ENCODE measurements at places on chromosomes 1 and 21.

DNA sequence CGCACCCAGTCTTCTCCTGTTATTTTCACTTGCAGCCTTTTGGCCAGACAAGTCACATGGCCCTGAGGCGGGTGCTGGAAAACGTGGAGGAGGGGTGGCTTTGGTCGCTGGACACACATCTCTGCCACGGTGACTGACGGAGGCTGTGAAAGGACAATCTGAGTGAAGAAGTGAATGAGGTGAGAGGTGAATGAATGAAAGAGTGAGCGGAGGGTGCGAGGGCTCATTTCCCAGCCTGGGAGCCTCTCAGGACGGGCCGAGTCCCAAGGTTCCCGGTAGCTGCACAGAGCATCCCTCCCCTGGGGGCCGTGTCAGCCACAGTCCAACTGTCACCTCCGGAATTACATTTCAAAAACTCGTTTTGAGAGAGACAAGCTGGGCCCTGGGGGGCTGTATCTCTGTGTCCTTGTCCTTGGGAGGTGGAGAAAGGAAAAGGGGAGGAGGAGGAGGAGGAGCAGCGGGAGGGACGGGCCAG, 89.6 kb downstream of the UBIAD1 start:
- no peak for ATAC-seq

GRCh38 chr1:53015508-53015860, 46.5 kb upstream of the PODN start:
- ATAC-seq: no peak

- peak; percentile 95 for ATAC-seq
Measured at GRCh38 chr1:234997201-234997895, 131.3 kb downstream of the TOMM20 start.

DNA sequence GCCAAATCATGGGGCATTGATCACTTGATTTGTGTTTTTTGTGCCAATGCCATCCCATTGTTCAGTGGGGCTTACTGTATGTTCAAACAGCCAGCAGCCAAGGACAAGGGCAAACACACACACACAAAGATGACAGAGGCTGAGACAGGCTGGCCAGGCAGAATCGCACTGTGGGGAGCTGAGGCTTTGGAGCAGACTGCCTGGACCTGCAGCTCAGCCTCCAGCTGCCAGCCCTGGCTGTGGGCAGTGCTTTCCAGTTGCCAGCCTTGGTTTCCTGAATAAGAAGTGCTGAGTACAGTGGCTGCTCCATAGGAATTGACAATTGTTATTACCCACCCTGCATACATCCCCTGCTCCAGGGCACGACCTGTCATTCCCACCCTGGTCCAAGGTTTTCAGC, 16.9 kb upstream of the PCP4 start:
- no peak for ATAC-seq

- no peak for ATAC-seq
Measured at GRCh38 chr1:113760102-113761080, 1.1 kb upstream of the PHTF1 start.

DNA sequence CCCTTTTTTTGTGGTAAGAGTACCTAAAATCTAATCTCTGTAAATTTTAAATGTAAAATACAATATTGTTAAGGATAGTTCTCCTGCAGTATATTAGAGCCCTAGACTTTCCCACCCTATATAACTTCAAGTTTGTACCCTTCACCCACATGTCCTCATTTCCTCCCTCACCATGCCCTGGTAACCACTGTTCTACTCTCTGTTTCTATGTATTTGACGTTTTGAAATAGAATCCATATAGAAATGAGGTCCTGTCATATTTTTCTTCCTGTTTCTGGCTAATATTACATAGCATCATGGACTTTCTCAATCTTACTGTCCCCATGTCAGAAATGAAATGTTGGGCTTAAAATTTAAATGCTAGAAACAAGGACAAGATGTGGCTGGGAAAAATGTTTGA, 24.8 kb downstream of the GBP7 start:
- no peak for ATAC-seq

All from gastroesophageal sphincter (tissue), 4 donors.